ENCODE measurements at places on chromosomes 4 and X. TPM values are rescaled to one million over a fixed set of nuclear protein-coding genes. Genes with fewer than 3 reads are reported as not detected.

Gene PPP2R2C
- total RNA-seq = 1.4 TPM

Gene BEX5
- total RNA-seq = 0.33 TPM

Gene FRMPD3
- not detected for total RNA-seq

Gene NKX1-1
- total RNA-seq = not detected

Gene OTC
- total RNA-seq = not detected

Gene EDA2R
- total RNA-seq = 12.6 TPM

Gene ARHGEF38
- not detected for total RNA-seq
